Activated naive CD4-positive, alpha-beta T cell treated with anti-CD3 and anti-CD28 coated beads, Interleukin-2, amount 10 ng/mL, durations not matched to agents 7 days and 5 days (primary cell): ENCODE measurements at places on chromosomes 2 and 18.

DNA sequence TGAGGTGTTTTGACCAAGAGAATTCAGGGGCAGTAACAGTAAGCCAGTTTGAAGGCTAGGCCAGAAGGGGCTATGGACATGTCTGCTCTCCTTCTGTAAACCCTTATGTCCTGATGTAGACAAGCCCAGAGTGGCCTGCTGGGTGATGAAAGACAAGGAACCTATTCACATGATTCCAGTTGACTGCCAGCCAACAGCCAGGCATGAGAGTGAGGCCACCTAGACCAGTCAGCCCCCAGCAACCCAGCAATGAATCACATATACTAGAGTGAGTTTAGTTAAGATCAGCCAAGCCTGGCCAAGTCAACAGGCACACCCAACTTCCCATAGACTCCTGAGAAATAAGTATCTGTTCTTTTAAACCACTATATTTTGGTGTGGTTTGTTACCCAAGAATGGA is 1889.7 kb upstream of the CELF4 start:
- no peaks in the 10 kb centered on the region for H3K4me1 ChIP-seq
- H3K27me3 ChIP-seq = no peaks in the 10 kb centered on the region
- no peak overlapping the region for H3K27ac ChIP-seq
- H3K36me3 ChIP-seq = no peaks in the 10 kb centered on the region
- no peak overlapping the region for H3K4me3 ChIP-seq

GRCh38 chr2:207869784-207870778 is 100.4 kb upstream of the FZD5 start:
- H3K27ac ChIP-seq = no peak overlapping the region
- no peak for DNase-seq
- H3K4me1 ChIP-seq = no peaks in the 10 kb centered on the region
- no peaks in the 10 kb centered on the region for H3K27me3 ChIP-seq
- no peaks in the 10 kb centered on the region for H3K36me3 ChIP-seq

DNA sequence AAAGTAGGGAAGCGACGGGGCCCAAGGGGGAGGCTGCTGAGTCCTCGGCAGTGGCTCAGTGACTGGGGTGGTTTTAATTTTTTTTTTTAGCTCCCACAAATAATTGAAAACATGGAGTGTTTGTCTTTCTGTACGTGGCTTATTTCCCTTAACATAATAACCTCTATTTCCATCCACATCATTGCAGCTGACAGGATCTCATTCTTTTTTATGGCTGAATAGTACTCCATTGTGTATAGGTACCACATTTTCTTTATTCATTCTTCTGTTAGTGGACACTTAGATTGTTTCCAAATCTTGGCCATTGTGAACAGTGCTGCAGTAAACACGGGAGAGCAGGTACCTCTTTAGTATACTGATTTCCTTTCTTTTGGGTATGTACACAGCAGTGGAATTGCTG is 65.1 kb downstream of the ASAP2 start:
- no peaks in the 10 kb centered on the region for H3K4me1 ChIP-seq
- H3K36me3 ChIP-seq = no peaks in the 10 kb centered on the region
- peaks cover 20% of the 10 kb centered on the region for H3K27me3 ChIP-seq
- no peak overlapping the region for H3K4me3 ChIP-seq

DNA sequence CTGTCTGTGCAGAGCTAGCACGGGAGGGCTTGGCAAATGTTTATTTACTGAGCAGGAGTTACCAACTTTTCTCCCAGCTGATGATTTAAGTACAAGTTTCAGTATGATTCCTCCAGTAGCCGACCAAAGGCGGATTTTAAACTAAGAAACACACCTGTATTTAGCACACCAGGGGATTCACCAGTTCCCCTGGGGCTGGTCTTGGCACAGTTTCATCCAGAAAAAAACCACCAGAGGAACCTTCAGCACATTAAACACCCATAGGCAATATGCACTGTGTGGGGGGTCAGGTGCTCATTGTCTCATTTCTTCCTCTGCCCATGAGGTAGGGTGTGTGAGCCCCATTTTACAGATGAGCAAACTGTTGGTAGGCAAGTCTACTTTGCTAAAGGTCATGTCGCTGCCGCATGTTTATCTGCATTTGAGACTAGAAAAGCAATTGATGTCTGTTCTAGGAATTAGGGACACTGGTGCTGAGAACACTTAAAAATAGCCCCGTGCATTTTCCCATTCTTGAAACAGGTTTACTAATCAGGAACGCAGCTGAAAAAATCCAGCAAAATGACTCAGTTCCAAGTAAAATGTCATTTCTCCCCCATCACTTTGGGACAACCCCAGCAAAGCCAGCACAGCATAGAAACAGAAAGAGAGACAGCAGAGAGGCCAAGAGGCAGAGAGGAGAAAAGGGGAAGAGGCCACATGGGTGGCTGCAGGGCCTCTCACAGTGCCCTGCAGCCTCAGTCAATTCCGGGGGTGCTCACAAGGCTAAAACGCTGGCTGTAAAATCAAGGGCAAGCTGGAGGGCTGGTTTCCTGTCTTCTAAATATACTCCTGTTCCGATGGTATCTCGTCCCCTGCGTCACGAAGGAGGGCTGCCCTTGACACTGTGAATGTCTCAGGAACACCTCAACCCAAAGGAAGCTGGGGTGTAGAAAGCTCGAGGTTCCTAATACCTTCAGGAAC is 166.8 kb upstream of the ID2 start:
- DNase-seq = peak; percentile 74
- H3K4me1 ChIP-seq = peaks cover 64% of the 10 kb centered on the region
- peak overlapping the region; percentile 26 for H3K4me3 ChIP-seq
- H3K27ac ChIP-seq = peak overlapping the region; percentile 89

GRCh38 chr2:36146765-36147164 is 208.8 kb upstream of the CRIM1 start:
- H3K27me3 ChIP-seq = peaks cover 10% of the 10 kb centered on the region
- H3K4me3 ChIP-seq = no peak overlapping the region
- peaks cover 31% of the 10 kb centered on the region for H3K4me1 ChIP-seq
- H3K36me3 ChIP-seq = no peaks in the 10 kb centered on the region
- peak overlapping the region; percentile 33 for H3K27ac ChIP-seq

DNA sequence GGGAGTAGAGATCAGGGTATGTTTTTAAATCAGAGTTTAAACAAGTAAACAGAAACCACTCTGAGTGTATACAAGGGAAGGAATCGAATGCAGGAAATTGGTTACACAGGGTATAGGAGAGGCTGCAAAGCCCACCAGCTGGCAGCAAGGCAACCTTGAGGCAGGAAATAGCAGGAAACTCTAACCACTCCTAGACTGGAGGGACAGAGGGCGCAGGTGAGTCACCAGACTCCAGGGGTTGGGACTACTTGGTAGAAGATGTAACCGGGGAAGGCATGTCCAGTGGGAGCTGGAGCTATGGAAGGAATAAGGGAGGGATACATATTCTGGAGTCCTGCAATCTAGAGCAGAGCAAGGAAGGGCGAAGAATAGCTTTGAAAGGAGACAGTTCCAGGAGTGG is 152.3 kb downstream of the MEIS1 start:
- no peak overlapping the region for H3K27ac ChIP-seq
- no peaks in the 10 kb centered on the region for H3K4me1 ChIP-seq
- H3K36me3 ChIP-seq = no peaks in the 10 kb centered on the region
- no peak overlapping the region for H3K4me3 ChIP-seq
- no peak for DNase-seq

- no peak overlapping the region for H3K27ac ChIP-seq
- H3K36me3 ChIP-seq = no peaks in the 10 kb centered on the region
These were observed 263.2 kb upstream of the CDH7 start for GRCh38 chr18:65487569-65487968.

DNA sequence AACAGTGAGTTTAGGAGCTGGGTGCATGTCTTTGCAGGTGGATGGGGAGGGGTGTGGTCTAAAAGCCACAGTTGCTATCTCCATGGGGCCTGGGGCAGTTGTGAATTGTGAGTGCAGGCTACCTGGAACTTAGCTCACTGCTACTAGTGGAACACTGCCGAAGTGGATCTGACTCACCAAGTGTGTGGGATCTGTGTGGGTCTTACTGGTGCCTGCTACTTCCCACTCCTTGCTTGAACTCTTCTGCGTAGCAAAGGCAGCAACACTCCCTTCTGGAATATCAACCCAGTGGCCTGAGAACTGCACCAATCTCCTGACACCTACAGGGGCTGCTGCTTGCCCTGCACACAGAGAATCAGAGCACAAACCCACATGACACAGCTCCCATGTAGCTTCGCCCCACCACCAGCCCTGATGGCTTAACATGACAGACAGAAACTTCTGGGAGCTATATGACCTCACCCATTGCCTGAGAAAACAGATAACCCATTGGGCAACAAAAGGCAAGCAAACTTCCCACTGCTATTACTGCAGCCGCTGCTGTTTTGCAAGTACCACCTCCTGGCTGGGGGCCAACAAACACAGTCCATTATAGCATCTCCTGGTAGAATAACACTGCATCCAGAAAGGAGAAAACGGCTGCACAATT is 455.1 kb upstream of the DDX18 start:
- H3K36me3 ChIP-seq = no peaks in the 10 kb centered on the region
- H3K27ac ChIP-seq = no peak overlapping the region
- H3K4me1 ChIP-seq = no peaks in the 10 kb centered on the region
- DNase-seq = no peak

DNA sequence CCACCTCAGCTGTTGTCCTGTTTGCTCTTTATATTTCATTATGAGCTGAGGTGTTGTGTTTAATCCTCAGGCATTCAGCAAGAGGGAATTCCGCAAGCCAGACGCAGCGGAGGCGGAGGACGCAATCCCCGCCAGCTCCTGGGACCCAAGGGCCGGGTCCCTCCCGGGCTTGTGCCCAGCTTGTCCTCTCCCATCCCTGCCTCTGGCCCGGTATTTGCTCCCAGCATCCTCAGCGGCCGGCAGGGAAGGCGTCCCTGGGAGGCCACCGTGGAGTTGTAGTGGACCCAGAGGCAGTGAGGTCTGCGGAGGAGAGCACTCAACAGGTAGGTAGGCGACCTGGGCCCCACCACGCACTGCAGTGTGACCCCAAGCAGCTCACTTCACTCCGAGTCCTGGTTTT is 42.5 kb upstream of the FOSL2 start:
- H3K4me3 ChIP-seq = no peak overlapping the region
- peaks cover 57% of the 10 kb centered on the region for H3K4me1 ChIP-seq
- H3K27me3 ChIP-seq = peaks cover 24% of the 10 kb centered on the region
- peaks cover 8% of the 10 kb centered on the region for H3K36me3 ChIP-seq
- no peak for DNase-seq
- no peak overlapping the region for H3K27ac ChIP-seq

DNA sequence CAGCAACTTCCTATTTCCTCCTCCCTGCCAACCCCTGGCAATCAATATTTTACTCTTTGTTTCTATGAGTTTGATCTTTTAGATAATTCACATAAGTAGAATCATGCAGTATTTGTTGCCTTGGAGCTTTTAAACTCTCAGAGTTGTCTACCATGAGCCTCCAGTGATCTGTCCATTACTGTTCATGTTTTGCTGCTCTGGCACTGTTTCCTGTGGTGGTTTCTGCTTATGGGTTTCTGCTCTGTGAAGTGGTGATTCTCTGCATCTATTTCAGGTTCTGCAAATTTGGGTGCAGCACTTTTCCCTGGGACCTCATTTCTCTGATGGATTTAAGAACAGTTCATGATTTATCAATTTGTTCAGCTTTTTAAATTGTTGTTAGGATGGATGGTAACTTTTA is 908.1 kb upstream of the FANCL start:
- no peaks in the 10 kb centered on the region for H3K27me3 ChIP-seq
- H3K4me3 ChIP-seq = no peak overlapping the region
- no peak overlapping the region for H3K27ac ChIP-seq
- no peak for DNase-seq

- no peak overlapping the region for H3K27ac ChIP-seq
- peaks cover 50% of the 10 kb centered on the region for H3K36me3 ChIP-seq
- peaks cover 19% of the 10 kb centered on the region for H3K4me1 ChIP-seq
- no peak for DNase-seq
- H3K4me3 ChIP-seq = no peak overlapping the region
- H3K27me3 ChIP-seq = no peaks in the 10 kb centered on the region
These were observed 322.5 kb downstream of the ARHGAP15 start for GRCh38 chr2:143451642-143452281.

GRCh38 chr2:151716721-151717120 is 17.6 kb downstream of the NEB start:
- H3K27ac ChIP-seq = no peak overlapping the region
- no peak overlapping the region for H3K4me3 ChIP-seq
- H3K27me3 ChIP-seq = no peaks in the 10 kb centered on the region
- no peaks in the 10 kb centered on the region for H3K4me1 ChIP-seq
- DNase-seq = no peak

GRCh38 chr2:111686994-111687393 is 197.0 kb downstream of the ANAPC1 start:
- H3K27me3 ChIP-seq = peaks cover 51% of the 10 kb centered on the region
- no peak for DNase-seq
- no peaks in the 10 kb centered on the region for H3K36me3 ChIP-seq
- H3K27ac ChIP-seq = no peak overlapping the region

DNA sequence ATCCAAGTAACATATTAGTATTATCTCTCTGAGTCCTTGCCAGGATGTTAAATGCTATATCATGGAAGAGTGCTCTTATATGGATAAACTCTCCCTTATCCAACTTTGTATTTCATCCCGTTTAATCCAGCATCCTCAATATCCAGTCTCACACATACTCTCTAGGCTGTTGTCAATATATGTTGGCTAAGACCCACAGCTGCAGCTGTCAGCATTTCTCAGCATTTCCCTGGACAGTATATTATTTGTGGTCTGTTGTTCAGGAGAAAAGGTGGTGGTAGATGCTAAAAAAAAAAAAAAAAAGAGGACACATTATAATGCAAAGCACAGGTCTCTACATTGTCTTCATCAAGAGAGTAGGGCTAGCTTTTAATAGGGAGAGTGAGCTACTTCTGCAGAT is 1368.0 kb upstream of the ZEB2 start:
- no peak overlapping the region for H3K4me3 ChIP-seq
- H3K27me3 ChIP-seq = no peaks in the 10 kb centered on the region
- DNase-seq = no peak
- H3K36me3 ChIP-seq = no peaks in the 10 kb centered on the region
- no peaks in the 10 kb centered on the region for H3K4me1 ChIP-seq
- no peak overlapping the region for H3K27ac ChIP-seq

DNA sequence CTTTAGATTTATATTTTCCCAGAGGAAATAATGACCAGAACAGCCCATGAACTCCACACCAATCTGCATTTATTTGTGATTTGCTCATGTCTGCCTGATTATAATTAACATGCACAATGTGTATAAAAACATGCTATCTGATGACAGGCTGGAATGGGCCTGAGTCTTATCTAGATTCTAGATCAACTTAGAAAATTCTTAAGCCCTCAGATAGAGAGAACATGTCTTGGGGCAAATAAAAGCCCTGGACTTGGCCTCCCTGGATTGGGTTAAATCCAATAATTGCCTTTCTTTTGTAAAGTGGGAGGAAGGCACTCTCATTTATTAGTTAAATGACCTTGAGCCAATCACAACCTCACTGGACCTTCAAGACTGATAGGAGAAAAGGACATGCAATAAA is 61.8 kb downstream of the EVA1A start:
- no peak overlapping the region for H3K4me3 ChIP-seq
- H3K36me3 ChIP-seq = no peaks in the 10 kb centered on the region
- peaks cover 7% of the 10 kb centered on the region for H3K27me3 ChIP-seq
- no peak for DNase-seq

GRCh38 chr2:55033076-55033742 is 17.0 kb downstream of the RTN4 start:
- no peaks in the 10 kb centered on the region for H3K27me3 ChIP-seq
- DNase-seq = peak; percentile 24
- H3K4me1 ChIP-seq = peaks cover 38% of the 10 kb centered on the region
- H3K36me3 ChIP-seq = peaks cover 34% of the 10 kb centered on the region
- H3K27ac ChIP-seq = peak overlapping the region; percentile 19

- peaks cover 7% of the 10 kb centered on the region for H3K27me3 ChIP-seq
- DNase-seq = no peak
- H3K36me3 ChIP-seq = no peaks in the 10 kb centered on the region
- no peaks in the 10 kb centered on the region for H3K4me1 ChIP-seq
- H3K4me3 ChIP-seq = no peak overlapping the region
- H3K27ac ChIP-seq = no peak overlapping the region
These were observed 37.2 kb upstream of the CFAP36 start for GRCh38 chr2:55482186-55482884.
